T-cell (primary cell): ENCODE measurements at places on chromosomes 6 and 20.

DNA sequence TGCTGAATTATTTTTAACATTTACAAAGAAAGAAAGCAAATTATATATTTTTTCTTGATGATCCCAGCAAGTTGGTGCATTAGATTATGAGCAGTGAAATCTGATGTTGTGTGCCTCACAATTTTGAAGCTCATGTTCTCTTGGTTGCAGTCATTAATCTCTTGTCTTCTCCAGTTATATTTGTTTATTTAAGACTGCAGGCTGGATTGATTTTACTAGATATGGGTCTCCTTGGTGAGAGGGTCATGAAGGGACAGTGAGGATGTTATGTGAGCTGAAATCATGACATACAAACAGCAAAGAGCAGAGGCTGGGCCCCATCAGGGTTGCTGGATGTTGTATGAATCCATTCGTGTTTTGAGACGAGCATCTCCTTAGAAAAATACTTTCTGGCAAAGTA lies 64.2 kb upstream of the AKIRIN2 start:
- no peak for DNase-seq

- peak; percentile 24 for DNase-seq
Measured at GRCh38 chr20:35252037-35252461, 25.6 kb downstream of the MMP24 start.

GRCh38 chr6:72102561-72102960 lies 216.2 kb downstream of the RIMS1 start:
- DNase-seq, result no peak

DNA sequence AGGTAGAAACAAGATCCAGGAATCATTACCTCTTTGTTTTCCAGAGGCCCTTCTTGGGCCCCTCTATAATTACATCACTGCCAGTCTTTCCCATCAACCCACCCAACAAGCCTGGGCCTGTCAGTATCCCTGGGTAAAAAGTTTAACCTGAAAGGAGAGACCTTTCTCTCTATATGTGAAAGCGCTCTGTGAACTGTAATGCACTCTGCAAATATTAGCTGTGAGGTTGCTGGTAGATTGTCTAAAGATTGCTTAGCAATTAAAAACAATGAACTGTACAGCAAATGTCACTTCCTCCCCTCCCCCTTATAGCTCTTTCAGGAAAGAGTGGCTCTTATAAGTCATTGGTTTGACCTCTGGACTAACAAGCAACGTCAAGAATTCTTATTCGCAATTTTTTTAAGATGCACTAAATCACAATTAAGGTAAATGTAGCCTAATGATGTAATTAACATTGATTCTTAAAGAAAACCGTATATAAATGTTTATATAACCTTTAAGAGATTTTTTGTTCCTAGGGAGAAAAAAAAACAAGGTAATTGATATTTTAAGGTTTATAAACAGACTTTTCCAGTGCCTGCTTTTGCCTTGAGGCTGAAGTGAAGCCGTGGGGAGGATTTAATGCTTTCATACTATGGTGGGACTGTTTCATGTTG lies 18.4 kb downstream of the ECT2L start:
- no peak for DNase-seq

DNA sequence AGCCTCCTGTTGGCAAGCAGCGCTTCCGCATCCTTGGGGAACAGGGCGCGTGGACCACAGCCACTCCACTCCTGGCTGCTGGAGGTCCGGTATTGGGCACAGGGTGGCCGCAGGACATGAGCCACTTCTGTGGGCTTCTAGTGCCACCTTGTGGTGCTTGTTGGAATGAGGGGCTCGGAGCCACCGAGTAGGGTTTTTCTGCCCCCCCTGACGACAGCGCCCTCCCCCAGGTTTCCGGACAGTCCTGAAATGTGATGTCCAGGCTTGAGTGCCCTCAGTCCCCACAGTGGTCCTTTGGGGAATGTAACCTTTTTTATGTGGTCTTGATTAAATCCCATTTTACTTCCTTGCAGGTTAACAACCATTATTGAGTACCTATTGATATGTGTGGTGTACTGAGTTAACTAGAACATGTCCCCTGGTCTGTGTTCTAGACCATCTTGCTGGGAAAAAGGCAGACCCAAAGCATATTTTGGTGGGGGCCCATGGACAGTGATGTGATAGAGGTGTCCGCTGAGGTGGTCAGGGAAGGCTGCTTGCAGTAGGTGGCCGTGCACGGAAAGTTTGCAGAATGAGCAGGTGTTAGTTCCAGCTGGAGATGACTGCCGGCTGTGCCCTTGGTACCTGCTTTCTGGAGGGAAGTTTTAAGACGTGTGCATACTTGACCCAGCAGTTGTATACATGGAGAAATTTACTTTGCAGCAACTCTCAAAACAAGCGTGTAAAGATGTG lies 70.0 kb downstream of the PTPN1 start:
- peak; percentile 66 for DNase-seq
